ENCODE measurements at places on chromosomes 6 and 20.

- DNase-seq: no peak
Measured at GRCh38 chr6:29651413-29652197, 5.3 kb upstream of the MOG start.

DNA sequence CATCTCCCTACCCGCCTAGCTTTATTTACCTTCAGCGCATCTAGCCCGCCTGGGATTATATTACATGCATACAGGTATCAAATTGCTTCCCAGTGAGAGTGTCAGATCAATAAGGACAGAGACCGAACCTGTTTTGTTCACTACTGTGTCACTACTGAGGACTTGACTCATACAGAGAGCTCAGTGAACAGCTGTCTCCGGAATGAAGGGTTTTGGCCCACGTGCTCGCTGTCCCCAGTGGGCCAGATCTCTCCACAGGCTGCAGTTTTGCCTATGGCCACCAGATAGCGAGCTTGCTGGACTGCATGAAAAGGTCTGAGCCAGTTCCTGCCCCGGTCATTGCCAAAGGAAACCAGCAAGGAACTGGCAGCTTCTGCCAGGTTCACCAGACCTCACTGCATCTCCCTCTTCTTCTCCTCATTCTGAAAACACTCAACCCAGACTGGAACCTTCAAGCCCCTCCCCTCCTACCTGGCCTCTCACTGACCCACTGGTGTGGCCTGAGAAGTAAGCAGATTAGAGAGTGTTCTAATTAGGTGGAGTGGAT, 150.8 kb downstream of the ZMYND8 start:
- peak; percentile 78 for DNase-seq

DNA sequence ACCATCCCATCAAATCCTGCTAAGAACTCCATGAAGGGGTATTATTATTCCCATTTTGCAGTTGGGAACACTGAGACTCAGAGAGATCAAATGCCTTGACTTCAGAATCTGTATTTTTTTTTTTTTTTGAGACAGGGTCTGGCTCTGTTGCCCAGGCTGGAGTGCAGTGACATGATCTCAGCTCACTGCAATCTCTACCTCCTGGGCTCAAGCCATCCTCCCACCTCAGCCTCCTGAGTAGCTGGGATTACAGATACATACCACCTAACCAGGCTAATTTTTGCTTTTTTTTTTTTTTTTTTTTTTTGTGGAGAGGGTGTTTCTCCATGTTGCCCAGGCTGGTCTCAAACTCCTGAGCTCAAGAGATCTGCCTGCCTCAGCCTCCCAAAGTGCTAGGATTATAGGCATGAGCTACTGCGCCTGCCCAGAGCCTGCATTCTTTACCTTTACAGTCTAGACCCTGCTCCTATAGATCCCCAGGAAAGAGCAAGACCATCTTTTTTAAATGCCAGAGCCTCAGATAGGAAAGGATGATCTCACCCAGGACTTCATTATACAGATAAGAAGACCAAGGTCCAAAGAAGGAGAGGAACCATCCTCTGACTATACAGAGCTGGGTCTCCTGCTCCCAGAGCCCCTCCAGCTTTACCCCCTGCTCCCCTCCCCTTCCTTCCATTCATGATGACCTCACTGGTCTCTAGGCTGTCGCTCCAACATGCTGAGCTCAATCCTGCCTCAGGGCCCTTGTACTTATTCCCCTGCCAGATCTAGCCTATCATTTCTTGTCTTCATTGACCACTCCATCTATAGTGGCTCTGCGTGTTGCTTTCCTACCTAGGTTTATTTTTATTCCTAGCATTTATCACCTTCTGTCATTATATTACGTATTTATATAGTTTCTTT, 138.6 kb downstream of the CEBPB start:
- no peak for DNase-seq

DNA sequence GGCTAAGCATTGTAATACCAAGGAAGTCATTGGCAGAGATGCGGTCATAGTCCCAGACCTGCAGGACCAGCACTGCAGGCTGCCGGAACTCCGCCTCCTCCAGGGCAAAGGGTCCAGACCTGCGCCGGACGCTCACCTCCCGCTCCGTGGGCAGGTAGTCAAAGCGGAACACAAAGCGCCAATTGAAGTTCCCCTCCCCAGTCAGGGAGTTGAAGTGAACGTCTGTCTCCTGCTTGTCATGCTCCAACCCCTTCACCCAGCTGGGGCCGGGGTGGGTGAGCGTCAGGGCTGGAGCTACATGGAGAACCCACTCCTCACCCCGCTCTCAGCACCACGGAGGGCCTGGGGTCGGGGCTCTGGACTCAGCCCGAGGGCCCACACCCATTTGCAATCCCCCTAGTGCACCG, 18.2 kb downstream of the ERGIC3 start:
- no peak for DNase-seq

- no peak for DNase-seq
Measured at GRCh38 chr20:38316341-38316740, 12.4 kb downstream of the BPI start.

- peak; percentile 80 for DNase-seq
Measured at GRCh38 chr6:56868687-56869086, 86.2 kb upstream of the BEND6 start.

GRCh38 chr20:43983904-43984361, 69.3 kb downstream of the TOX2 start:
- DNase-seq: no peak

Data from fibroblast of skin of right biceps (primary cell).